ENCODE measurements at places on chromosomes 12 and 14.

DNA sequence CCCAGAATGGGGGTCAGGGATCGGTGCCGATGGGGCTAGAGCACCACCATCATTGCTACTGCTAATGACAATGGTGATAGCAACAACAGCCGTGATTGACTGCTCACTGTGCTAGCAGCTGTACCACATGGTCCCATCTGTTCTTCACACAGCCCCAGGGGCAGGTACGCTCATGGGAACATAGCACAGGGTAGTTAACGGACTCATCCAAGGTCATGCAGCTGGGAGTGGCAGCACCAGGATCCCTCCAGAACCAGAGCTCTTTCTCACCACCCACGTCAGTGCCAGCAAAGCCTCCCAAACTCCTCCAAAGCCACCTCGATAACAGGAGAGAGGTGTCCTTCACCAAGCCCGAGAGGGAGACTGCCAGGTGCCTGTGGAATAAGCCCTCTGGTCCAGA lies 11.2 kb upstream of the DYNC1H1 start:
- no peak for DNase-seq

- no peak for DNase-seq
These were observed 120.5 kb downstream of the KCNMB4 start for GRCh38 chr12:70486588-70486987.

GRCh38 chr14:29536886-29537511 lies 390.6 kb downstream of the PRKD1 start:
- DNase-seq, result no peak

DNA sequence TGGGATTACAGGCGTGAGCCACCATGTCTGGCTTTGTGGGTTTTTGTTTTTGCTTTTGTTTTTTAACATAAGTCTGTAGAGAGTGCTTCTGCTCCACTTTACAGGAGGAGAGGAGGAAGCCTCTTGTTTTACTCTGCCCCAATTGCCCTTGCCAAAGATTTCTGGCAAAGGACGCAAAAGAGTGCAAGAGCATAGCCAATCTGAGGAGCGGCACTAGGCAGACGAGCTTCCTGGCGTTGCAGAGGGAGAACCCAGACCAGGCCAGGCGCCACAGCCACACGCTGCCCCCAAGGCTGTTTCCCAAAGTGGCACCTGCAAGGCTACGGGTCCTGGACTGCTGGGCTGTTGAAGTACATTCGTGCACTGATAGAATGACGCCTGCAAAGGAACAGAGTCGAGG lies 96.2 kb downstream of the BBS10 start:
- DNase-seq, result no peak

DNA sequence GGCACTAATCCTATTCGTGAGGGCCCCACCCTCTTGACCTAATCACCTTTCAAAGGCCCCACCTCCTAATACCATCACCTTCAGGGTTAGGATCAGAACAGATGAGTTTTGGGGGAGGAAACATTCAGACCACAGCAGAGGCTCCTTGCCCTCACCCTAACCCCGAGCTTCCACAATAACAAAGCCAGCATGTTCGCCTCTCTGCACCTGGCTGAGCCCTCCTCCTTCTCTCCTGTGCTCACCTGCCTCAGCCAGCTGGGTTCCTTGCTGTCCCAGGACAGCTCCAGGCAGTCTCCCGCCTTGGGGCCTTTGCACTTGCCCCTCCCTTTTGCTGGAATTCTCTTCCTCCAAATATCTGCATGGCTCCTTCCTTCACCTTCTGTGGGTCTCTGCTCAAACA lies 9.7 kb upstream of the RAN start:
- DNase-seq, result no peak

DNA sequence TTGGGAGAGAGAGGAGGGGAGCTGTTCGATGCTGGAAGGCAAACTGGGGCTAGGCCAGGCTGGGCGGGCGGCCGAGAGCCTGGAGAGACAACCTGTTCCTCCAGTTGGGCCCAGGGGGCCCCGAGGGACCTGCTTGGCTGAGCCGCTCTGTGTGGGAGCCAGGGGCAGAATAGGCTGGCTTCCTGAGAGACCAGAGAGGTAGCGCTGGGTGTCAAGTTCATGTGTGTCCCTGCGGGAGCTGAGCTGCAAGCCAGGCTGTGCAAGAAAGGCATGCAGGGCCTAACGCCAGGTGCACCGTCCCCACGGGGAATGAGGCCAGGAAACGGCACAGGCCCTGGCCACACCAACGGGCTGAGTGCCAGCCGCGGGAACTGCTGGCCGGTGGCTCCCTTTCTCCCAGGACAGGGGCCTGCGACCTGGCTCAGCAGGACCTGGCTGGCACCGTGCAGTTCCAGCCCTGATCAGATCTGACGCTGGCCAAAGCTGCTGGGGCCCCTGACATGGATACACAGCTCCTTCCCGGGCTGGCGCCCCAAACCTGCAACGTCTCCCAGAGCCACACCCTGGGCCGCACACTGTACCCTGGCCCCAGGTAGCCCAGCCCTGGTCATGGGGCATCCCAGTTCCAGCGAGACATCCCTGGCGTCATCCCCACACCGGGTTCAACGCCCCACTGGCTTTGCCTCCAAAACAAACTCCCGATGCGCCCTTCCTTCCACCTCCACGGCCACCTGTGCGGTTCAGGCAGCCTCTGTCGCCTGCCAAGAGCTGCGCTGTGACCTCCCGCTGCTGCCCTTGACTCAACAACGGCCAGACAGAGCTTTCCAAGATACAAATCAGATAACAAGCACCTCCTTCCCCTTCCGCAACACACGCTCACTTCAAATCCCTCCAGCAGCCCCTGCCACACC lies 65.0 kb downstream of the RFLNA start:
- DNase-seq, result no peak

DNA sequence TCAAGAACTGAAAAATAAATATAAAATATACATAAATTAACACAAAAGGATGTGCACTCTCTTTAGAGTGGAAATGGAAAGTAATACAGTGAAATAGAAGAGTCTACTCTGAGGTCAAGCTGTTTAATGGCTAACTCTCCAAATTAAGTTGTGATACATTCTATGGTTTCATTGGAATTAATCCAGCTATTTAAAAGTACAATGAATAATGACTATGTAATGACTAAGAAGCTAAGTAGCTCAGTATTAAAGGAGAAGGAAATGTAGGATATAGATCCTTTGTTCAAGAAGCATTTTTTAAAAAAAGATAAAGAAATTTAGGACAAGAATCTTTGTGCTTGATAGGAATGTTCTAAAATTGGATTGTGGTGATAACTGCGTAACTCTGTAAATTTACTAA lies 85.3 kb downstream of the LRP6 start:
- no peak for DNase-seq

DNA sequence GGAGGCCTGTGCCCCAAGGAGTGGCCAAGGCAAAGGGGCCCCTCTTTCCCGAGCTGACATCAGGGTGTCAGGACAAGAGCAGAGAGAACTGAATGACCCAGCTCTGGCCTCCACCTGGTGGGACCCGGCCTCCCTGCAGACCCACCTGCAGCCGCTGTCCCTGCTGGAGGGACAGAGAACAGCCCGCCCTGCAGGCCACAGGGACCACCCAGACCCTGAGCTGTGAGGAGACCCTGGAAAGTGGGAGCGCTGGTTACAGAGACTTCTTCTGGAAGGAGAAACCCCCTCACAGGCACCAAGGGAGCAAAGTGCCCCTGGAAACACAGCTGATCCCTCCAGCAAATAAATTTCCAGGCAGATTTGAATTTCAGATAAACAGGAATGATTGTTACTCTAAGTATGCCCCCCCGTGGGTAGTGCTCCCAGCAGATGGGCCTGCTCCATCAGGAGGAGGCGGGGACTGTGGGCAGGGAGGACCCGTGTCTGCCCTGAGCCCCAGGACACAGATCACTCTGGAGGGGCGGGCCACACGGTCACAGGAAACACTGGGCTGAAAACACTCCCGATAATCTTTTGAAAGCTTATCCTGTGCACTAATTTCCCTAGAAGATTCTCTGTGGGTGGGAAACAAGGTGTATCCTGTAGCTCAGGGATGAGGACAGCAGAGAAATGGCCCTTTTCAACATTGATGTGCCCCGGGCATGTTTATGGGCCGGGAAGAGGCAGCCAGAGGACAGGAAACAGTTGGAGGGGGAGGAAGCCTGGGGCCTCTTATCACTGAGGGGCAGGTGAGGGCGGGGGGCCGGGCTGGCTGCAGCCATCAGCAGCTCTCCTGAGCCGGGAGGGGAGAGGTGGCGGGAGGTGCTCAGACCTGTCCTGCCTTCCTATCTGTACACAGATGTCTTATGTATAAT lies 276.0 kb downstream of the ADGRD1 start:
- DNase-seq, result no peak

- DNase-seq, result no peak
These were observed 15.0 kb upstream of the ARMH4 start for GRCh38 chr14:58167057-58167456.

GRCh38 chr14:75877292-75877691 lies 104.5 kb downstream of the TGFB3 start:
- DNase-seq, result no peak

GRCh38 chr12:2638273-2639019 lies 156.3 kb upstream of the FKBP4 start:
- no peak for DNase-seq

- DNase-seq, result no peak
These were observed 30.4 kb upstream of the PLEKHG6 start for GRCh38 chr12:6280053-6280469.

- DNase-seq, result no peak
These were observed 381.9 kb upstream of the RGS6 start for GRCh38 chr14:71550367-71550766.

DNA sequence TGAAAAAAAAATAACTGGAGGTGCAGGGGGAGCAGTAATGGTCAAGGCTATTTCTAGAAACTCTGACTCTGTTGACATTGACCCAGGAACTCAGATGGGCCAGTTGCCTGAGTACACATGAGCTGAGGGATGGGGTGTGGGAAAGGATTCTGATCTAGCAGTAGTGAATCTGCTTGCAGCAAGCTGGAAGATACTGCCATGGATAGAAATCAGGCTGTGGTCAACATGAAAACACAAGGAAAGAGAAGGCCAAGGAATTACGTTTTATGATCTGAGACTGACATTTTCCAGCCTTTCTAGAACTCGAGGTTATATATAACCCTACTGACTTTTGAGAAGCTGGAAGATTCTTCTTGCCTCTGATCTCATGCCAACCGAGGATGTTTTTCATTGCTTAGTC lies 90.0 kb downstream of the ANO6 start:
- DNase-seq, result no peak

- DNase-seq, result no peak
These were observed 233.2 kb downstream of the NRXN3 start for GRCh38 chr14:78403278-78403815.

GRCh38 chr12:77231501-77231918 lies 166.1 kb upstream of the E2F7 start:
- no peak for DNase-seq

DNA sequence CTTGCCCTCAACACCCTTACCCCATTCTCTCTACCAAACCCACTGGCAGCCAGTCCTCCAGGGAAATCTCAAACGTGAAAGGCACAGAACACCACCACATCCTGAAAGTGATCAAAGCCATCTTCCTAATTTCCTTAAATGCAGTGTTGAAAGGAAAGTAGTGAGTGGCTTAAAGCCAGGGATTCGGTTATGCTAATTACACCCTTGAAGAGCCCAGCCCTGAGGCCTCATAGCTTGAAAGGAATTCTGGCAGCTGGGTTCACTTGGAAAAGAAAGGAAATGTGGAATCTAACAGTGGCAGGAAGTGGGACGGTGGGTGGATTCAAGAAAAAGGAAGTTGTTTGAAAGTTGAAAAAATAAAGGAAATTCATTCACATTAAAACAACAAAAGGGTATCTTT lies 73.0 kb upstream of the FICD start:
- no peak for DNase-seq

- DNase-seq, result no peak
These were observed 102.1 kb downstream of the ERGIC2 start for GRCh38 chr12:29278673-29279420.

DNA sequence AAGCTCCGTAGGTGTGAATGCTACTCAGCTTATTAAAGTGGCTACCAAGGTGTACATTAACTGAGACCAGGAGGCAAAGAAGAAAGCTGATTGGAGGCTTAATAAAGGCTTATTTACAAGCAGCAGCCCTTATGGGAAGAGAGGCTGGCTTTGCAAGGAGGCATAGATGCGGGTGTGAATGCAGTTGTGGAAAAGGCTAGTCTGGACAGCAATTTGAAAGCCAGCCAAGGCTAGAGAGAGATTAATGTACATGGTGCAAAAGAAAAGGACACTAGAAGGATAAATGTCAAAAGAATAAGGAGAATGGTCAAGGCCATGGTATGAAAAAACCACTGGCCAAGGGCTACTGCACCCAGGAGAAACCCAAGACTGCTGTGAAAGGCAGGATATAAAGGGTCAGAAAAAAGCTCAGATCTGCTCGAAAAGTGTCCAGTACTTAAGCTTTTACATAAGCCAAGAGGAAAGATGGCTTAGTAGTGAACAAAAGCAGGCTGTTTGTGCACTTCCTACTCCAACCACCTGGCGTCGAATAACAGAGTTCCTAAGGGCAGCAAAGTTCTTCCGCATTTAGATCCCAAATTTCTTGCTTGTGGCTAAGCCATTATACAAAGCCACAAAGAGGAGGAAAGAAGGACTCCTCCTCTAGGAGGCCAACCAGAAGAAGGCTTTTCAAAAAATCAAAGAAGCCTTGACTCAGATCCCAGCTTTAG lies 24.0 kb downstream of the KLRK1 start:
- no peak for DNase-seq

DNA sequence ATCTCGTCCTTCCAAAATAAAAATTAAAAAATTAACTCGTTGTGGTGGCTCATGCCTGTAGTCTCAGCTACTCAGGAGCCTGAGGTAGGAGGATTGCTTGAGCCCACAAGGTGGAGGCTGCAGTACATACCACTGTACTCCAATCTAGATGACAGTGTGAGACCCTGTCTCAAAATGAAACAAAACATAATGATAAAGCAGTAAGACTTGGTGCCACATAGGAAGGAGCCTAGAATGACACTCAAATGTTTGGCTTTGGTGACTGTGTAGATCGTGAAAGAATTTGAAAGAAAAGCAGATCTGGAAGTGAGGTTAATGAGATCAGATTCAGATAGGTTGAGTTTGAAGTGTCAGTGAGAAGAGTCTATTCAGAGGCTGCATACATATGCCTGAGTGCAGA lies 150.1 kb upstream of the ATP2B1 start:
- DNase-seq, result no peak

- no peak for DNase-seq
These were observed 10.8 kb downstream of the DLK1 start for GRCh38 chr14:100737526-100737925.
